ENCODE measurements at places on chromosomes 13 and 19.

DNA sequence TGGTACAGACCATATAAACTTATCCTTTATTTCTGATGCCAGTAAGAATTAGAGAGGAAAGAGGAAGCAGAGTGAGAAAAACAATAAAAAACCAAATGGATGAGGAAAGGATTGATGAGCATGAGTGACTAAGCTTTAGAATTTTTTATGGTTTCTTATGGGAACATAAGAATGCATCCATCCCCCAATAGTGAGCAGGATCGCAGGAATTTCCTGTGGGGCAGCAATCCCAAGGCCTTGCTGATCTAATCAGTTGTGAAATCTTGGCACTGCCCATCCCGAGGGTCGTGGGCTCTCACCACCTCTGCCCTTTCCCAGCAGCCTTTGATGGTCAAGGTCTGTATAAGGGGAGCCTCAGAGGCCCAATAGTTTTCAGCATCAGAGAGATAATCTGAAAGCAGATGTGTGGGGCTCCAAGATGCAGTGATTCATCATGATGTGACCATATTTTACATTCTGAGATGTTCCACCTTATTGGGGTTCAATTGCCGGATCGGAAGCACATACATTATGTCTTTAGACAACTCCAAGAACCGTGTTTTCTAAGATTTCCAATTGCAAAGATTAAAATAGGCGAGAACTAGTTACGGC, 222.1 kb downstream of the DNAJC15 start:
- no peak for DNase-seq

GRCh38 chr19:3469638-3470499, 10.5 kb downstream of the SMIM24 start:
- no peak for DNase-seq

DNA sequence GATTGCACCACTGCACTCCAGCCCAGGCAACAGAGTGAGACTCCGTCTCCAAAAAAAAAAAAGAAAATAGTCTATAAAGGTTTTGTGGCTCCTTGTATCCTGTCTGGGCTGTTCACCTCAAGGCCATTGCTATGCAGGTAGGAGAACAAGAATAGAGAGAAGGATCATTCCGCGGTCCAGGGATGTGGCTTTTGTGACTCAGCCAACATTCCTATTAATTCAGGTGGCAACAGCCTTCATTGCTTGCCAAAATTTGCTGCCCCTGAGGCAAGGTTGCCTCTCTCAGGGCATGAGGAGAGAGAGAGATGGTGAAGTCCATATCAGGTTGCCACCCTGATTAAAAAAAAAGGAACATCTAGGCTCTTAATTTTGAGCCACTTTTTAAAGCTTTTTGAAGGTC, 8.0 kb downstream of the ZNF551 start:
- DNase-seq = no peak

DNA sequence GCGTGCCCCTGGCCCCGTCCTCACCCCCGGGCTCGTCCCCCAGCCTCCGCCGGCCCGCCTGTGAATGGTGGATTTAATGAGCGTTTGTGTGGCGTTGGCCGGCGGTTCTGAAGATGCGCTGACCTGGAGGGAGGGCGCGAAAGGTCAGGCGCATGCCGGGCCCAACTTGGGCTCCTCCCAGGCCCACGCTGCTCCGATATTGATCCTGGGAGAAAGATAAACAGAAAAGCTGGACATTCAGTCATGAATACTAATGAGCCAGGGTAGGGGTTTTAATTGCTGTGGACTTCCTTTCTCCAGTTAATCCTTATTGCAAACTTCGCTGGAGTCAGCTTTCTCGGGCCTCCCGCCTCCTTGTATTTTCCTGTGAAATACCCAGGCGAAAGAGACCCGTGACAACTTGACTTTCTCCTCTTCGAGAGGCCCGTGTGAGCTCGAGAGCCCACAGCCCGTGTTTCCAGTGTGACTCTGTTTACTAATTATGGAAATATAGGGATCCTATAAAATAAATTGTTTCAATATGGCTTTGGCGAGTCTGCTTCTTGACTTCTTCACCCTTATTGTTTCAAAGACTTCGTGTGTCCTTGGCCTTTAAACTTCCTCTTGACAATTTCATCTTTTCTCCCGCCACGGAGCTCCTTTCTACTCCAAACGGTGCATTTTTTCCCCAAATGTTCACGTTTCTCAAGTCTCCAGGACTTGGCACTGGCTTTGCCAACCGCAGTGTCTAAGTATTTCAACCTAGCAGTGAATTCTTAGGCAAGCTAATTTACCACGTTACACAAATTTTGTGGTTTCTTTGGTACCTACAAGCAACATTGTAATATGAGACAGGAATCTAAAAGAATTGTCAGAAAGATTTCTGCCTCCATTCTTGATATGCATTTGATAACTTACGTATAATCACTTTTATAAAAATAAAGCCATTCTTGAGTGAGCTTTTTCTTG, 10.5 kb downstream of the ZIC2 start:
- peak; percentile 83 for DNase-seq

GRCh38 chr19:903266-903797, 9.7 kb downstream of the R3HDM4 start:
- peak; percentile 81 for DNase-seq

DNA sequence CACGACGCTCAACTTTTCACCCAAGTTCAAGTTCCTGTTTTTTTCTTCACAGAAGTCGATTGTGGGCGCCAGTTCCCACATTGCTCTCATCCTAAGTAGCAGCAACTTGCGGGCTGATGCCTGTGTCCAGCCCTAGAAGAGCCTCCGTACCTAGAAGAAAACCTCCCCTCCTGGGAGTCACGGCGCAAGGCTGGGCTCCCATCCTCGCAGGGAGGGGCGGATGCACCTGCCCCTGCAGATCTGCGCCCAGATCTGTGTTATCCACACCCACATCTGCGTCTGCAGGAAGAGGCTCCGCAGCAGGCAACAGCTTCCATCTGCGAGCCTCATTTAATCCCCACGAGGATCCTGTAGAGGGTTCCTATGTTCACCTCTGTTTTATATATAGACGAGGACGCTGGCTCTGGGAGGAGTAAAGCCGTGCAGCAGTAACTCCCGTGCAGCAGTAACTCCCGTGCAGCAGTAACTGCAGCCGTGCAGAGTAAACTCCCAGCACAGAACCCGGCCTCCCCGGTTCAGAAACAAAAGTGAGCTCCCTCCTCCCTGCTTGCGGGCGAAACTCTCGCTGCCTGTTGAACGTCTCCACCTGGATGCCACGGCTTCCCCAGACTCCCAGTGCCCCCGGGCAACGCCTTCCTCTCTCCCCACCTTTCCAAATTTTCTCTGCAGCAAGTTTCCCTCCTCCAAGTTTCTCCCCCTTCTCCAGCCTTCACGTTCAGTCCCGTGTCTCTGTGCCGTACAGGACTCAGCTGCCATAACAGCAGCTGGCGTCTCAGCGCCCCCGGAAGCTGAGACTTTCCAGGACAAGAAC, 23.5 kb upstream of the LAIR1 start:
- DNase-seq = no peak

- peak; percentile 57 for DNase-seq
Observed at GRCh38 chr13:25910243-25910642, 141.6 kb downstream of the SHISA2 start.

DNA sequence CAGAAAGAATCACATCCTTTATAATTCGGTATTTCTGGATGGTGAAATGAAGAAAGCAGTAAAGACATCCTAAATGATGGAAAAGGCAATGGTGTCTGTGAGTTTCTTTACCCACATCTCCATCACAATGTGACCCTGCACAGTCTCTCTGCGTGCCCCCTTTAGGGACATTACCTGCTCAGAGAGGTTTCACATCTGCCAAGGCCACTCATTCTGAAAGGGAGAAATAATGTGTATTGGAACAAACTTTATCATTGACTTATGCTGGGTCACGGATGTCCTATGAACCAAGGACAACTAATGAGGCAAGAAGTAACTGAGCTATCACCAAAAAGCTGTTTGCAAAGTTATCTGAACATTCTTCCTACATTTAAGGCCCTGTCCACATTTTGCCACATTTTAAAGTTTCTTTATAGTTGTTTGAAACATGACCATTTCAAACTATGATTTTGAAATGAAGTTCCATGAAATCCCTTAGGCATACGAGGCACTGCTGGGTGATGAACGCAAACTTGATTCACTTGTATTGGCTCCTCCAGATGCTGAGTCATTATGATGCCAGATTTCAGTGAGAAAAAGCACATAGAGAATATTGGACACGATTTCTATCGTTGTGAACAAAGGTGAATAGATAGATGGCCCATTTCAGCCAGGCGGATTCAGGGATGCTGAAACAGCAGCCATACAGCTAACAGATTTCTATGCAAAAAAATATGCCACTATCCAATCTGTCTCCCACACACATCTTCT, 63.5 kb upstream of the HMGB1 start:
- no peak for DNase-seq

- no peak for DNase-seq
Observed at GRCh38 chr19:16303755-16304154, 20.9 kb upstream of the KLF2 start.
